Astrocyte of the spinal cord (primary cell): ENCODE measurements at places on chromosomes 1 and 21.

DNA sequence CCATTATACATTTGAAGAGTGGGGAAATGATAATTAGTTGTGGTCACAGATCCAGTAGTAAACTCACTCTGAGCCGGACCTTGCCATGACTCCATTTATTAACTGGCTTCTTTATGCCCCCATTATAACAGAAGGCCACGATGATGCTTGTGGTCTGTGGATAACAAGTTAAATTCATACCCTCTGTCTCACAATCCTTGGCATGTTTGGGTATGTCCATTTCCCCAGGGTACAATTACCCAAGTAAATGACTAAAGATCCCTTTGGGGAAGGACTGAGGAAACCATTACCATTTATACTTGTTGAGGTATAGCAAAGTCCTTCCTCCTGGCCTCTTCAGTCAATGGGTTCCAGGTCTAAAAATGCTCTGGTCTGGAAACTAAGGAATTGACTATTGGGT is 7.3 kb upstream of the USP1 start:
- DNase-seq, result no peak

- DNase-seq, result no peak
These were observed 256.8 kb downstream of the DISC1 start for GRCh38 chr1:231883382-231883781.

DNA sequence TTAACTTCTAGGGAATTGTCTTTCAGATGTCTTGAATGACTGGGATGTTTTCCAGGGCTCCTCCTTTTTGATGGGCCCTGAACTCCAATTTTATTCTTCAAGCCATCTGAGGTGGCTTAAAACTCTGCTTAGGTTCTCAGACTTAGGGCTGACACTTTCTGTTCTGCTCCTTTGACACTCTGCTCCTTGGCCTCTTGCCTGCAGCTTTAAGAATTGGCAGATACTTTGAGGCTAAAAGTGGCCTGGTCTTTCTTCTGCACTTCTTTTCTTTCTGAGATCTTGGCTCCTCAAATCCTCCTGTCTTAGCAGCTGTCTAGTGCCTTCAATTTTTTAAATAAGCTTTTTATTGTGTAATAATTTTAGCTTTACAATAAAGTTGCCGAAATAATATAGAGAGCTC is 294.6 kb downstream of the RPS6KC1 start:
- no peak for DNase-seq

DNA sequence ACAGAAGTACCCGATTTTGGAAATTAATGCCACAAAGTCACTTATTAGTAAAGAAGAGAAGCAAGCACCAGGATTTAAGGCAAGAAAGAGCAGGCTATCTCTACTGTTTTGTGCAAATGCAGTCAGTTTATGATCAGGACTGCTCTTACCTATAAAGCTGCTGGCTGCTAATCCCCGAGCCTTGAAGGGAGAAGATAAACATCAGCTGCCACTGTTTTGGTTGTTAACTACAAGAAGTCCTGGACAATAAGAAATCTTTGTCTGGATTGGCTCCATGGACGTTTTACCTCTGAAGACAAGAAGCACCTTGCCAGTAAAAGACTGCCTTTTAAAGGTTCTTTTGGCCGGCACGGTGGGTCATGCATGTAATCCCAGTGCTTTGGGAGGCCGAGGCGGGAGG is 21.4 kb downstream of the FRRS1 start:
- DNase-seq, result no peak

DNA sequence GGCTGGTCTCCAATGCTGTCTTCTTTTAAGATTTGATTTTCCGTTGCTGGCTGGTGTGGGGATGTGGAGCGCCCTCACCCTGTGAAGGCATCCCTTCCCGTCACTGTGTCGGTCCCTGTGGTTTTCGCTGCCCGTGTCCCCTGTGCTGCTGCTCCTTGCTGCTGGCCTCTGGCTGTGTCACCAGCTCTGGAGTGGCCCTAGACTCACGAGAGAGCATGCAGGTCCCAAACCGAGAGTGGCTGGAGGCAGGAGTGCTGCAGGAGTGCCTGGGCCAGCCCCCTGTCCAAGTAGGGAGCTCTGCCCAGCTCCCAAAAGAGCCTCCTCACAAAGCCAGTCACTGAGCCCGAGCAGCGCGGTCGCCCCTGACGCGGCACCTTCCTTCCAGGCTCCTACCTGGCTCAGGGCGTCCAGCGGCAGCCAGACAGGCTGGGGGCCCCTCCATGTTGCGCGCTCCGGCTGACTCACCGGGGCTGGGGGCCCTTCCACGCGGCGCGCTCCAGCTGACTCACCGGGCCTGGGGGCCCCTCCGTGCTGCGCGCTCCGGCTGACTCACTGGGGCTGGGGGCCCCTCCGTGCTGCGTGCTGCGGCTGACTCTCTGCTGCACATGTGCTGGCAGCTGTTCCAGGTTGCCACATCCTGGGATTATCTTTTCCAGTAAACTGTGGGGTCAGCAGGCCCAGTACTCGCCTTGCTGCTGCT is 106.7 kb upstream of the COL6A1 start:
- peak; percentile 98 for DNase-seq

- no peak for DNase-seq
These were observed 142.0 kb downstream of the FOXD2 start for GRCh38 chr1:47579809-47580208.

DNA sequence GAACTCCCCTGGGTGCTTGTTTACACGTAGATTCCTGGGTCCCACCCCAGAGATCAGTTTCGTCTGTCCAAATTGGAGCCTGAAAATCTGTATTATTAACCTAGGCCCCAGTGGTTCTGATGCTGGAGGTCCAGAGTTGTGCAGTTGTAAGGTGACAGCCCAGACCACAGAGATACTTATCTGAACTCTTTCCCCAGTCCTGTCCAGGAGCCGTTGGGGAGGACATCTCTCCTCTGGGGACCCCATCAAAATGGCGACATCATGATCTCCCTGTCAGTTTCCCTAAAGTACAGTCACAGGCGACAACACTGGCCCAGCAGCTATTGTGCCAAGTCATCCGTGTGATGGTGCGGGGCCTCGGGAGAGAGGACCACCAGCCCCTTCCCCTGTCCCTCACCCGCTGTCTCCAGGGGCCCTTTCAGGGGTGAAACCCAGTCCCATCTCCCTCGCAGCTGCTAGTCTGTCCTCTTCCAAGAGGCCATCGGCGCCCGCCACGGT is 749 bp upstream of the EFHD2 start:
- DNase-seq, result no peak

- DNase-seq, result no peak
These were observed 180.2 kb upstream of the RUNX1 start for GRCh38 chr21:35229290-35229689.

GRCh38 chr1:39757501-39757900 is 13.6 kb downstream of the OXCT2 start:
- DNase-seq, result no peak

DNA sequence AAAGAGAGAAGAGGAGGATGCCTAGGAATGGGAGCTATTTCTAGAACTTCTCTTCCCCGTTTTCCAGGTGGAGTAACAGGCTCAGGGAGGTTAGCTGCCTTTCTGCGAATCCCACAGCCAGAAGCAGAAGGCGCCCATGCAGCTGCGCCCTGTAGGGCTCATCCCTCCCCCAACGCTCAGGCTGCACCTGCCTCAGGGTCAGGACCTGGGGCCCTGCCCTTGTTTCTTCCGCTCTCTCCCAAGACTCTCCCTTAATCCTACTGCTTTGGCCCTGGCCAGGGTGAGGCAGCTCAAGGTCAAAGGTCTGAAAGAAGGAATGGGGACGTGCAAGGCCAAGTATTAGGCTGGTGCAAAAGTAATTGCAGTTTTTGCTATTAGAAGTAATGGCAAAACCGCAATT is 30.5 kb upstream of the PADI2 start:
- no peak for DNase-seq

DNA sequence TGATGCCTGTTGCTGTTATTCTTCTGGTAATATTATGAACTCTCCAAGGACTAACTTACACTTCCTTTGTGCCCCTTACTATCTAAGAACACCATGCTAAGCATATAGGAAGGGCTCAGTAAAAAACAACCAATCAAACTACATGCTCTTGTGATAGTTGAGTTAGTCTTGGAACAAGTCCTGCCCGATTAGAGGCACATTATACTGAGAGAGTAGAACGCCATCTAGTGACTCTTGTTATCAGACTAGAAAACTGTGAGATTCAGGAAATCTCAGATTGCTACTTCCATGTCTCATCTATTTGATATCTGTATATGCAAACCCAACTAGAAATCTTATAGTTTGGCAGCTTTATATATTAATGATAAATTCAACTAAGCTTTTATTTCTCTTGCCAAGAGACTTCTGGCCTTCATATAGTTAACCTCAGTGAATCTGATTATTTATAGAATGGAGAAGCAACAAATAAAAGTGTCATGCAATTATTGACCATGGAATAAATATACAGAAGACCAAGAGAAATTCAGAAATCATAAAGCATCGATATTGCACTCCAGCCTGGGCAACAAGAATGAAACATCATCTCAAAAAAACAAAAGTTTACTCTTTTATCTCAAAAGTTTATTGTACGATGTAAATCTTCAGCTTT is 7.8 kb upstream of the SRRM1 start:
- DNase-seq, result peak; percentile 79
